A549 treated with CpdA at 1 μM for 4 hours (cell line): ENCODE measurements at places on chromosomes 6 and 20. TPM values are rescaled to one million over a fixed set of nuclear protein-coding genes. Genes with fewer than 3 reads are reported as not detected.

The RAB23 gene
- 6.9 to 8.3 TPM (median 7.4 TPM) in 5 replicates for total RNA-seq

The CDSN gene
- not detected in 5 replicates for total RNA-seq

The OXT gene
- not detected in 5 replicates for total RNA-seq

The CST5 gene
- not detected in 5 replicates for total RNA-seq

The NKX2-4 gene
- total RNA-seq: 0.06 TPM in 1 of 5 replicates, not detected in the others

The FAM162B gene
- total RNA-seq: not detected in 5 replicates

The BTN1A1 gene
- total RNA-seq: 0.06 TPM in 1 of 5 replicates, not detected in the others

The MYLK4 gene
- total RNA-seq: 0.10 to 0.15 TPM (median 0.12 TPM) in 5 replicates

The SGK2 gene
- 5.6 to 6.9 TPM (median 6.3 TPM) in 5 replicates for total RNA-seq

The LY6G5B gene
- total RNA-seq: 3.6 to 6.3 TPM (median 5.0 TPM) in 5 replicates

The PPP1R16B gene
- 0.09 to 0.14 TPM (median 0.13 TPM) in 5 replicates for total RNA-seq

The HLA-DQB1 gene
- total RNA-seq: not detected in 5 replicates

The ZSCAN9 gene
- 6.1 to 7.8 TPM (median 7.3 TPM) in 5 replicates for total RNA-seq

The TNNC2 gene
- 0.21 to 0.22 TPM in 2 of 5 replicates, not detected in the others for total RNA-seq

The PPP1R11 gene
- total RNA-seq: 41.4 to 46.0 TPM (median 43.2 TPM) in 5 replicates

The TSPYL4 gene
- total RNA-seq: 2.4 to 3.5 TPM (median 3.1 TPM) in 5 replicates

The TCP11 gene
- total RNA-seq: not detected in 5 replicates

The PSMF1 gene
- 167 to 230 TPM (median 213 TPM) in 5 replicates for total RNA-seq

The MYCT1 gene
- total RNA-seq: 0.03 to 0.10 TPM (median 0.06 TPM) in 4 of 5 replicates, not detected in the other

The RBM24 gene
- total RNA-seq: 9.3 to 12.2 TPM (median 11.0 TPM) in 5 replicates

The OR2B6 gene
- 0.15 to 0.23 TPM (median 0.19 TPM) in 3 of 5 replicates, not detected in the others for total RNA-seq

The BAG2 gene
- total RNA-seq: 7.8 to 10.1 TPM (median 9.7 TPM) in 5 replicates

The ELOVL4 gene
- 1.5 to 2.0 TPM (median 1.7 TPM) in 5 replicates for total RNA-seq

The SCRT2 gene
- not detected in 5 replicates for total RNA-seq

The TGM3 gene
- 0.03 to 0.21 TPM (median 0.07 TPM) in 3 of 5 replicates, not detected in the others for total RNA-seq

The GSTA2 gene
- total RNA-seq: not detected in 5 replicates

The PACSIN1 gene
- 0.04 to 0.05 TPM (median 0.05 TPM) in 3 of 5 replicates, not detected in the others for total RNA-seq

The SPATA25 gene
- total RNA-seq: 0.34 to 0.87 TPM (median 0.70 TPM) in 5 replicates

The L3MBTL3 gene
- total RNA-seq: 2.6 to 4.5 TPM (median 3.0 TPM) in 5 replicates

The CD24 gene
- total RNA-seq: 219 to 281 TPM (median 241 TPM) in 5 replicates

The NKAIN2 gene
- total RNA-seq: not detected in 5 replicates

The EMILIN3 gene
- 0.25 to 0.48 TPM (median 0.40 TPM) in 5 replicates for total RNA-seq

The SULF2 gene
- 19.4 to 22.7 TPM (median 21.6 TPM) in 5 replicates for total RNA-seq

The APCDD1L gene
- 0.06 to 0.09 TPM (median 0.07 TPM) in 5 replicates for total RNA-seq

The CDH4 gene
- 6.0 to 9.2 TPM (median 8.7 TPM) in 5 replicates for total RNA-seq

The TNF gene
- total RNA-seq: 0.06 to 0.13 TPM (median 0.07 TPM) in 3 of 5 replicates, not detected in the others

The SLC17A3 gene
- total RNA-seq: 0.95 to 1.5 TPM (median 1.2 TPM) in 5 replicates

The PPP1R14C gene
- total RNA-seq: 0.67 to 0.83 TPM (median 0.79 TPM) in 5 replicates

The THBD gene
- total RNA-seq: 19.3 to 28.4 TPM (median 23.8 TPM) in 5 replicates

The FAM209B gene
- total RNA-seq: 0.32 to 0.76 TPM (median 0.63 TPM) in 3 of 5 replicates, not detected in the others

The OR2J2 gene
- total RNA-seq: not detected in 5 replicates

The OPN5 gene
- not detected in 5 replicates for total RNA-seq

The CCN6 gene
- not detected in 5 replicates for total RNA-seq

The VWA7 gene
- total RNA-seq: 0.61 to 2.0 TPM (median 1.5 TPM) in 5 replicates

The RAET1L gene
- total RNA-seq: 0.18 to 0.49 TPM (median 0.27 TPM) in 5 replicates

The RPN2 gene
- 258 to 278 TPM (median 272 TPM) in 5 replicates for total RNA-seq
